ENCODE measurements at places on chromosomes 1 and 21. TPM values are rescaled to one million over a fixed set of nuclear protein-coding genes. Genes with fewer than 3 reads are reported as not detected.

KDF1 gene
- total RNA-seq: not detected

SHISAL2A gene
- total RNA-seq: 9.0 TPM

CRYBG2 gene
- total RNA-seq: 1.0 TPM

C1orf56 gene
- total RNA-seq: 1.0 TPM

KCNJ6 gene
- total RNA-seq: not detected

TENT5C gene
- 6.6 TPM for total RNA-seq

HAO2 gene
- total RNA-seq: not detected

IQCC gene
- 4.6 TPM for total RNA-seq

DNASE2B gene
- total RNA-seq: not detected

CR1L gene
- 1.4 TPM for total RNA-seq

WDR77 gene
- total RNA-seq: 33.9 TPM

KRTAP13-3 gene
- not detected for total RNA-seq

EFCAB14 gene
- total RNA-seq: 41.4 TPM

PSMA5 gene
- 189 TPM for total RNA-seq

CNR2 gene
- total RNA-seq: not detected

PTPN22 gene
- total RNA-seq: 54.4 TPM

CTNNBIP1 gene
- total RNA-seq: 14.5 TPM

OR6K3 gene
- not detected for total RNA-seq

TCHHL1 gene
- total RNA-seq: not detected

PLA2G4A gene
- total RNA-seq: 0.27 TPM

ROR1 gene
- 0.25 TPM for total RNA-seq

SRRM1 gene
- 250 TPM for total RNA-seq

MPL gene
- total RNA-seq: not detected

NRIP1 gene
- total RNA-seq: 11.3 TPM

GSTM3 gene
- total RNA-seq: 39.0 TPM

CFHR5 gene
- not detected for total RNA-seq

MAEL gene
- not detected for total RNA-seq

KCNJ9 gene
- total RNA-seq: not detected

FCGR3B gene
- total RNA-seq: not detected

LCE5A gene
- not detected for total RNA-seq

C1orf105 gene
- not detected for total RNA-seq

ACOT7 gene
- 46.0 TPM for total RNA-seq

GLIS1 gene
- total RNA-seq: not detected
